Hepatocyte (in vitro differentiated cells): ENCODE measurements at places on chromosomes 7 and 10.

DNA sequence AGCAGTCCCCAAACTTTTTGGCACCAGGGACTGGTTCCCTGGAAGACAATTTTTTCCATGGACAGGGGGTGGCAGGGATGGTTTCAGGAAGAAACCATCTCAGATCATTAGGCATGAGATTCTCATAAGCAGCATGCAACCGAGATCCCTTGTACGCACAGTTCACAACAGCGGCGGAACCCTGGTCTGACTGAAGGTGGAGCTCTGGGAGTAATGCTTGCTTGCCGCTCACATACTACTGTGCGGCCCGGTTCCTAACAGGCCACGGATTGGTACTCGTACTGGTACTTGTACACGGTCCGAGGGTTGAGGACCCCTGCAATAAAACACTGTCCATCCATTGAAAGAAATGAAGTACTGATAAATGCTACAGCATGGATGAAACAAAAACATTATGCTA lies 32.8 kb downstream of the MKRN1 start:
- no peak for DNase-seq

DNA sequence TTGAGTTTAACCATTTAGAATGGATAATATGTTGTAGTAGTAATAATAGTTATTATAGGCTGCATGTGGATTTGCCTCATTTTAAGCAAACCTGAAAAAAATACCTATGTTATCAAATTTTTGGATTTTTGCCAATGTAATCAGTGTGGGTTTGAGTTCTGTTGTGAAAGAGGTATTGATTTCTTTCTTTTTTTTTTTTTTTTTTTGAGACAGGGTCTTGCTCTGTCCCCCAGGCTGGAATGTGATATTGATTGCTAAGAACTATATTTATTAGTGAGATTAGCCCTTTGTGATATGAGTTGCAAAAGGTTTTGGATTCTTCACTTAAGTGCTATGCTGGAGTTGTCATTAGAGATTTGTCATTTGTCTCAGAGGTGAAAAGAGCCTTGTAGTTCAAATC lies 124.4 kb downstream of the ST7 start:
- DNase-seq: no peak

DNA sequence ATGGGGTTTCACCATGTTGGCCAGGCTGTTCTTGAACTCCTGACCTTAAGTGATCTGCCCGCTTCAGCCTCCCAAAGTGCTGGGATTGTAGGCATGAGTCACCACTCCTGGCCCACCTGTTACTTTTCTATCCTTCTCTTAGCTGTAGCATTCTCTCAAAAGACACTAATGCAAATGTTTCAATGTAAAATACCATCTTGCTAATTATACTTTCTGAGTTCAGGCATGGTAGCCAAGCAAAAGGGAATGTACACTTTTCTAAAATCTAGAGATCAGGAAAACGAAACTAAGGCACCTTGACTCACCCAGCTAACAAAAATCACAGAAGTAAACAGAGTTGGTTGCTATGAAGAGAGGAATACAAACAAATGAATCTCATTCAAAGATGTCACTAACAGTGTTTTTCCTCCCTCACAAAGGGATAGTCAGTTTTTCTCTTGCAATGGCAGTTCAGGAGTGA lies 401.0 kb upstream of the NRP1 start:
- DNase-seq: no peak

DNA sequence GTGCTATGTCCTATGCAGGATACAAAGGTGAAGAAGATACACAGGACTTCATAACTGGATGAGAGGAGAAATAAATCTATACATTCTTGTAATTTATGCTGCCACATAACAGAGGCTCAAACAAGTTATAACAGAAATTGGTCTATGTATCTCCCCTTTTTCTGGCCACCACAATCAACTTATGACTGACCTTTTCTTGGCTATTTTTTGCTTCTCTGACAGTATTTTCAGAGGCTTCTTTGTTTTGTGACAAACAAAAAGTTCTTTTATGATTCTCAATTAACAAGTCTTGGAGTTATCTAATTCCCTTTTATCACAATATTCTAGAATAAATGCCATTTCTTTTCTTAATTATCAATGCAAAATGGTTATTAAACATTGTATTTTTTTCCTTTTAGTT lies 953.0 kb upstream of the ZWINT start:
- no peak for DNase-seq

DNA sequence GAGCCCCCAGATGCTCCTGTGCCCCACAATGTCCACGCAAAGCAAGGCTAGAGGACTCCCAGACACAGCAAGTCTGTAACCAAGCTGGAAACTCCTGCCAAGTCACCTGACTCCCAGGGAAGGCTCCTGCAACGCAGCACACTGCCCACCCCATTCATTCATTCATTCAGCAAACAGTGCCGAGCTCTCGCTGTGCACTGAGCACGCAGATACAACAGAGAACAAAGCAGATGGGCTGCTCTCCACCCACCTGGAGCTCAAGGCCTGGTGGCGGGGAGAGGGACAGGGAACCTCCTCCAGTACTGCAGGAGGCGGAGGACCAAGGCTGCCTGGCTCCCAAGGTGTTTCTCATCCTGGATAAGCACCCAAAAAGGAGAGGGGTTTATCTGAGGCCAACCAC lies 8.6 kb downstream of the KCNH2 start:
- no peak for DNase-seq

DNA sequence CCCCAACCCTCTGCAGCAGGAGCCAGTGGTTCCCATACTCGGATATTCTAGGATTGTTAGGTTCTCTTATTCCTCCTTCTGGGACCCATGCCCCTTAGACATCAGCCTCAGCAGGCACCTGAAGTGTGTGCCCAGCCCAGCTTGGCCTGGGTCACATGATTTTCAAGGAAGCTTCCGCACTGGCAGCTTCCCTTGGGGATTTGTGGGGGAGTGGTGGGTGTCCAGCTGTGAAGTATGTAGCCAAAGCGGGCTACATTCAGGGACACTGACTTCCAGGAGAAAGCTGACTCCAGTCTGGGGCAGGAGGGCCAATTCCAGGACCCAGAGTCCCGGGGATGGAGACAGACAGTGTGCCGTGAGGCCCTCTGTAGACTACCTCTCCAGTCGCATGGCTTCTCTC lies 1.3 kb downstream of the LDB1 start:
- no peak for DNase-seq

- DNase-seq: no peak
These were observed 270.5 kb downstream of the CCDC3 start for GRCh38 chr10:12730809-12731519.

GRCh38 chr7:13307040-13307439 lies 619.6 kb downstream of the ARL4A start:
- no peak for DNase-seq

- no peak for DNase-seq
These were observed 162.2 kb downstream of the PFKFB3 start for GRCh38 chr10:6364893-6365292.
